EL (cell line): ENCODE measurements at places on chromosomes 4 and X.

- DNase-seq = no peak
Observed at GRCh38 chr4:184994010-184994622, 24.2 kb upstream of the HELT start.

DNA sequence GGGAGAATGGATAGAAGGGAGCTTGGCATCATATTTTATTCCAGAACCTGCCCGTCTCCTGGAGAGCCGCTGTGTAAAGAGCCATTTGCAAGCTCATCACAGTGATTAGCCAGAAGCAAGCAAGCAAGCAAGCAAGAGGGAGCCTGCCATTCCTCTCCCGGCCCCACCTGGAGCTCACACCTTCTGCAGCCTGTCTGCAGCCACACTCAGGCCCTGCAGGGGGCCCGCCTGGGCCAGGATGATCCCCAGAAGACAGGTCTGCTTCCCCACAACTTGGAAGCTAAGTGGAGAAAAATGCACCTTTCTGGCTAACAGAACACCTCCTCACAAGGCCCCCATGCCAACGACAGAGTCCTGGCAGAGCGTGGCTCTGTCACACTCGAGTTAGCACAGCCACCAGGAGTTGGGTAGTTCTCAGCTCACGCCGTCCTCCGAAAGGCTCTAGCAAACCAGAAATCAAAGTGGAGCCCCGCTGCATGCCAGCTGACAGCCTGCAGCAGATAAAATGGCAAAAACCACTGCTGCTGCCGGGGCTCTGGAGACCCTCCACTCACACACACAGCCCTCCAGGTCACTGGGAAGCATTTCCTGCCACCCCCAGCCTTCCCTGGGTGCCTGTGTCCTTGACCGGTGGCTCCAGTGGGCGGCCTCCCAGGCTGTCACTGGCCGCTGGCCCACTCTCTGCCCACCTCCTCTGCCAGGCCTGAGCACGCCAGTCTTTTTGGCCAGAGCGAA is 54.9 kb downstream of the DCTD start:
- no peak for DNase-seq

DNA sequence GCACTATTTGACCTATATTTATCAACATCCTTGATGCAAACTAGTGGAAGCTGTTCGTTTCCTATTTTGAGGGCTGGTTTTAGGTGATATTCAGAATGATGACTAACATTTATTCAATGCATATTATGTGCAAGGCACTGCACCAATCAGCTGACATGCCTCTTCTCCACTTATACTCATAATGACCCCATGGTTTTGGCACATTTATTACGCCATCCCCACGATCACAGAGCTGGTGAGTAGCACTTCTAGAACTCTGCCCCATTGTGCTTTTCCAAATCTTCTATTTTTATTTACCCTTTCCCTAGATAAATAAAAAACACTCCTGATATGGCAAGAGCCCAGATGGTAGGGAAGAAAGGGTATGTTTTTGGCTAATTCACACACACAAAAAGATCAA is 13.1 kb downstream of the SCML1 start:
- no peak for DNase-seq

DNA sequence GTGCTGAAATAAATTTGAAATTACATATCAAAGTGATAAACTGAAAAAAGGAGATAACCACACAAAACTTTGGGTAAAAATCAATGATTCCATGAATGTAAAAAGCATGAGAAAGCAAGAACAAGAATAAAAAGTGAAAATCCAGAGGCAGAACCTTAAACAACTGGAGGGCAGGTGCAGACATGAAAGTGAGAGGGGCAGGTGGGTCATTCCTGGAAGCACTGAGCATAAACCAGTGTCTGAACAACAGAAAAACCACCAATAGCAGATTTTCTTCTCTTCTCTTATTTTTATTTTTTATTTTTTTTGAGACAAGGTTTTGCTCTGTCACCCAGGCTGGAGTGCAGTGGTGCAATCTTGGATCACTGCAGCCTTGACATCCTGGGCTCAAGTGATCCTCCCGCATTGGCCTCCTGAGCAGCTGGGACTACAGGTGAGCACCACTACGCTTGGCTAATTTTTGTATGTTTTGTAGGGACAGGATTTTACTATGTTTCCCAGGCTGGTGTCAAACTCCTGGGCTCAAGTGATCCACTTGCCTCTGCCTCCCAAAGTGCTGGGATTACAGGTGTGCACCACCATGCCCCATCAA is 46.8 kb upstream of the GPR78 start:
- no peak for DNase-seq

DNA sequence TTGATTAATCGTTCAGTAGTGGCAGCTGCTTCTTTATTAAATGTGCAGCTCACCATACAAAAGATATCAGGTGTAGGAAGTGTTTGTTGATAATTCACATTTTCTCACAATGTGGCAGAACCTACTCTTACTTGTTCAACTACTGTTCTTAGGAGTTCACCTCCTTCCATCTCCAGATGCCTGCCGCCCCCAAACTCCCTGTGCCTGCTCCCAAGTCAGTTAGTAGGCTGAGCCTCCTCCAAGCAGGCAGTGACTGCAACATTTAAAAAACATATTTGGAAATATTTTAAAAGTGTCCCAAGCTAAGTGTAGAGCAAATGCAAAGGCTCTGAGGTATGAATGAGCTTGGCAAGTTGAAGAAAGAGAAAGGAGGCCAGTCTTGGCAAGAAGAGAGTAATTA is 100.2 kb downstream of the AFF2 start:
- no peak for DNase-seq

GRCh38 chr4:182644683-182645050 is 272.5 kb downstream of the DCTD start:
- DNase-seq = peak; percentile 22

DNA sequence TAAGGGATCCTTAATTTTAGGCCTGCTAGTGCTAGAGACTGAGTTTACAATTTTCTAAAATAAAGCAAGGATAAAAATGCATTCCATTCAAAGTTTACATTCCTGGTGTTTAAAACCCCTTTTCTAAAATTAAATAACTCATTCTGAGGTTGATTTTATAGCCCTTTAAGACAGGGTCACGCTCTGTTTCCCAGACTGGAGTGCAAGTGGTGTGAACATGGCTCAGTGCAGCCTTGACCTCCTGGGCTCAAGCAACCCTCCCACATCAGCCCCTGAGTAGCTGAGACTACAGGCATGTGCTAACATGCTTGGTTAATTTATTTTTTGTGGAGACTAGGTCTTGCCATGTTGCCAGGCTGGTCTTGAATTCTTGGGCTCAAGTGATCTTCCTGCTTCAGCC is 6.8 kb upstream of the CDKL2 start:
- DNase-seq = peak; percentile 52

DNA sequence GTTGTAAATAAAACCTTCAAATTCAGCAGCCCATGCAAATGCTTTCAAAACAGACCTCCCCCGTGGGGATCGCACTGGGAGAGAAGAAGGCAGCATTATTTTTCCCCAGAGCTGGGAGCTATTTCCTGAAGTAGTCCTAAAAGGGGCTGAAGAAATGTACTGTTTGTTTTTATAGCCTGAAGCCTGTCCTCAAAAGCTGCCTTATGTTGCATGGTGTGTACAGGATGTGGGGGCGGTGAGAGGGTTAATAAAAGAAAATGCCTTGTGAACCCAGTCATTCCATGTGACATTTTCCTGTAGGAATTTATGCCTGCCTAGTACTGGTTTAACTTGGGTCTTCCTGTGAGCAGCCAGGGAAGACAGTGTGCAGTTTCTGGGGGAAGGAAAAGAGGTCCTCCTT is 144.1 kb downstream of the SOWAHB start:
- peak; percentile 96 for DNase-seq

- DNase-seq = peak; percentile 35
Observed at GRCh38 chr4:117084866-117085701, at the start of gene TRAM1L1. Gene TRAM1L1 (minus strand): TSS chr4:117085576. CDS start chr4:117085393, 183 bp downstream.

DNA sequence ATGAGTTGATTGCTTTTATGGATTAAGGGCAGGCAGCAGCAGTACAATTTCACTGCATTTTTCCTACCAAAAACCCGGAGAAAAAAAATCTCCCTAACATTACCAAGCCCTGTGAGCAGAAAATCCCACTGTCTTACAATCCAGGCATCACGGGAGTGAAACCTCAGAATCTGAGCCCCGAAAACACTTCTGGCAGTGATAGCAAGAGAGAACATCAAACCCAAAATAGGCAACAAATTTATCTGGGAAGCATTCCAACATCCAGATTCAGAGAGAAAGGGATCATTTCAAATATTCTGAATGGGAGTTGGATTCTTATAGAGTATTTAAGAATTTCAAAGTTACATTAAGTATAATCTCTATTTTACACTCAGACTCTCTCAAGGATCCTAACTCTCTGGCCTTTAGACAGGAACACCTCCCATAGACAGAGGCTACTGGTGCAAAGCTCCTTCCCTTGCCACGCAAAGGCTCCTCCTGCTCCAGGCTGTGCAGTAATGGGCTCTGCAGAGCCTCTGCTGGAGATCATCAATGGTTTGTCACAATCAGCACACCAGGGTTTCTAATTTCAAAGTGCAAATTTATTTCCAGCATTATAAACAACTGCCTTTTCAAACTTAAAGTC is 256.9 kb downstream of the PARM1 start:
- no peak for DNase-seq

- no peak for DNase-seq
Observed at GRCh38 chrX:132483951-132484350, 4.9 kb downstream of the MBNL3 start.

GRCh38 chr4:142582340-142582739 is 263.8 kb downstream of the INPP4B start:
- no peak for DNase-seq

DNA sequence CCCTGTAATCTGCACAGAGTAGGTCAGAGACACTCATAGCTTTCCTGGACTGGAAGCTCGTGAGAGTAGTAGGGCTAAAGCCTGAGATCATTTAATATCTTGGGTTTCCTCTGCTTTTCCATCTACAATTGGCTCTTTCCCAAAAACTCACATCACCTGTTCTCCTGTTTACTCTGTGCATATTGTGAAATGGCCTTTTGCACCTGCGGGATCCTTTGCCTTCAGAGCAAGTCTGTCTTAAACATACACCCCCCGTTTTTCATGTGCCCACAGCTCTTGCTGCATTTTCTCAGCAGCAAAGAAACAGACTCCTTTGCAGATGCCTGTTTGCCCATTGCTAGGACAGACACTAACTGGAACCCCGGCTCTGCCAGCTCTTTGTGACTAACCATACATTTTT is 608.3 kb upstream of the PCDH10 start:
- DNase-seq = no peak

DNA sequence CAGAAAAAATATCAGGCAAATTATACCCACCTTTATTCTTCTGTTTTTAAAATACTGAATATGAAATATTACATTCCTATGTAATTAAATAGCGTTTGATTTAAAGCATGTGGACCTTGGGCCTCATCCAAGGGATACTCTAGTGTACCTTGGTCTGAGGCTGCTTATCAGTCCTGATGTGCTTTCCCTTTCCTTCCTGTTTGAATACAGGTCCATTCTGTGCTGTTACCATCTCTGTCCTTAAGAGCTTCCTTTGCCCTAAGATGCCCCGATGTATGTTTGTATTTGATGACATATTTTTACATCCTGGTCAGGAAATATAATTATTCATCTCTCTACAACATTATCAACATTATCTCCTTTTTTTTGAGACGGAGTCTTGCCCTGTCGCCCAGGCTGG is 24.1 kb downstream of the FAT4 start:
- no peak for DNase-seq

DNA sequence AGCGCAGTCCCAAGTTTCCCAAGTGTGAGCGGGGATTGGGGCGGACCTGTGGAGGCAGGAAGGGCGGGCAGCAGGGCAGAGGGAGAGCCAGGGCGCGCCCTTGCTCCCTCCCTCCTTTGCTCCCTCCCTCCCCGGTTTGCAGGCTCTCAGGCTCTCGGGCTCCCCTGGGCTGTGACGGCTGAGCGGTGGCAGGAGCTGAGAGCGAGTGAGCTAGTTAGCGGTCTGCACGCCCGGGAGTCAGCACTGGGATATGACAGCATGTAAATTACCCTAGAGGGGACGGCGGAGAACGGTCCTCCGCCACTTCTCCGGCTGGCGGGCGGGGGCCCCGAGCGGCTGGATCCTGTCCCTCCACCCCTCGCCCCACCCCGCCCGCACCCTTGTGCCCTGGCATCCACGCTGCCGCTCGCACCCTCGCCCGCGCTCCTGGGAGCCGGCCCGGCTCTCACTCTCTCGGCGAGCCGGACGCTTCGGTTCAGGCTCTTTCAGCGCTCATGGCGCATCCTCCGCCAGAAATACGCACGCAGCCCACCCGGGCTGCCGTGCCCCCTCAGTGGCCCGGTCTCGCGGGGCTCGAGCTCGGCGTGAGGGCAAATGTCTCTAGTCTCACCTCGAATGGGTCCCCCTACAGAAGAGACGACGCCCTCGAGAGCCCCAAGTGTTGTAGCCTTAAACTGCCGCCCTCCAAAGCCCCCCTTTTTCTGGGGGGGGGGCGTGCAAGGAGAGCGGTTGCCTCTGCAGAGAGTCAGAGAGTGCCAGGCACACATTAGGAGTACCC is at the start of gene TSC22D3:
TSS of gene TSC22D3 (minus strand) at position 54 of the 778 bp plus-strand sequence. CDS start 368 bp downstream, outside the sequence.
- peak; percentile 64 for DNase-seq

DNA sequence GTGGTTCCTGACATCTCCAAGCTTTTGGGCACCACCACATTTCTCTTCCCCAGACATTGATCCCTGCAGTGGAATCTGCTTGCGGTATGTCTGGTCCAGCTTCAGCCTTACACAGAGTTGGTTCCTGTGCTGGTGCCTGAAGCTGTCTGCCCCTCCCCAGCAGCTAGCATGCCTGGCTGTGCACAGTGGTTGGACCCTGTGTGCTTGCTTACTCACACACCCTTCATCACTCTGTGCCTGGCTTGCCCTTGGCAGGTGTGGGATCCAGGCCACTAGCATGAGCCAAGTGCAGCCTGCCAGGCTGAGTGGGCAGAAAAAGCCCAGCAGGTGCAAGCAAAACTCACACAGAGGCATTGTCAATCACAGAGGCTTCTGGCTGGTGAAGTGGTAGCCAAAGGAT is 473.8 kb downstream of the ACTRT1 start:
- no peak for DNase-seq

GRCh38 chr4:5863461-5864113 is 29.3 kb downstream of the CRMP1 start:
- DNase-seq = peak; percentile 81

DNA sequence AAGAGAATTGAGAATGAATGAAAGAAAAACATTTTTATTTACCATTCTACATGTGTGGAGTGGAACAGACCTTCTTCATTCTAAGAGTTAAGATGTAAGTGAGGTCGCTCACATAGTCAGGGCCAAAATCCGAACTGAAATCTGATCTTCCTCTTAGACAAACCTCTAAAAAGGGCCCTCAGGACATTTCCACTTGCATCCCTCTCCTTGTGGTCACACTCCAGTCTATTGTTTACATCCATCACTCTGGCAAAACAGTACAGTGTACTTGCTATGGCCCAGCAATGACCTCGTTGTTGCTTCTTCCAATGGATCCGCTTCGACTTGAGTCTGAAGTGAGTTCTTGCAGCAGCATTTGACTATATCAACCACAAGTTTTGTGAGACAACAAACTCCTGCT is 54.2 kb downstream of the MOSPD2 start:
- peak; percentile 46 for DNase-seq

DNA sequence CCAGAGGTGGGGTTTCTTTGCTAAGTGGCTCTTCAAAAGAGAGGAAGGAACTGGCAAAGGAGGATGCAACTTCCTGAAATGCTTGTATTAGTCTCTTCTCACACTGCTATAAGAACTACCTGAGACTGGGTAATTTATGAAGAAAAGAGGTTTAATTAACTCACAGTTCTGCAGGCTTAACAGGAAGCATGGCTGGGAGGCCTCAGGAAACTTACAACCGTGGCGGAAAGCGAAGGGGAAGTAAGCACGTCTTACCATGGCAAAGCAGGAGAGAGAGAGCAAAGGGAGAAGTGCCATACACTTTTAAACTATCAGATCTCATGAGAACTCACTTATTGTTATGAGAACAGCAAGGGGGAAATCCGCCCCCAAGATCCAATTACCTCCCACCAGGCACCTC is 505.7 kb downstream of the ZNF674 start:
- DNase-seq = no peak

- DNase-seq = peak; percentile 51
Observed at GRCh38 chrX:154374313-154375155, at the start of gene FLNA. Gene FLNA (minus strand): TSS chrX:154374634. CDS start chrX:154371245, 3,389 bp downstream.
